ENCODE measurements at places on chromosomes 5 and 9.
A peak's percentile ranks its signal among the peaks of the same experiment; 100 is the strongest.

DNA sequence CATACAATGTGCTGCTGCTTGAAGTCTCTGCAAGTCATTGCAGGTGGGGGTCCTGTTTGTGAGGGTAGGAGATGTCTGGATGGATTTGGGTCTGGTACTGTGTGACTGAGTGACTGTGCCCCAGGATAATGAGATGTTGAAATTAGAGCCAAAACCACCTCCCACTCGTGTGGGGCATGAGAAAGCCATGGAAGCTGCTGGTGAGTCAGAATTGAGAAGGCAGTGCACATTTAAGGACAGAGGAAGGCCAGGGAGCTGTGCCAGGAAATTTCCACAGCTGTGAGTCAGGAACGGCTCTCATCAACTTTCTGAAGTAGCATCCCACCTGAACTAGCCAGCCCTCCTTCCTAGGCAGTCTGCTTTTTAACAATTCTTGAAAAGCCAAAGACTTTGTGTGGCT, 229.8 kb downstream of the DRD1 start:
- no peak for DNase-seq

- DNase-seq, result no peak
Measured at GRCh38 chr9:114017741-114018715, 60.1 kb downstream of the AMBP start.

DNA sequence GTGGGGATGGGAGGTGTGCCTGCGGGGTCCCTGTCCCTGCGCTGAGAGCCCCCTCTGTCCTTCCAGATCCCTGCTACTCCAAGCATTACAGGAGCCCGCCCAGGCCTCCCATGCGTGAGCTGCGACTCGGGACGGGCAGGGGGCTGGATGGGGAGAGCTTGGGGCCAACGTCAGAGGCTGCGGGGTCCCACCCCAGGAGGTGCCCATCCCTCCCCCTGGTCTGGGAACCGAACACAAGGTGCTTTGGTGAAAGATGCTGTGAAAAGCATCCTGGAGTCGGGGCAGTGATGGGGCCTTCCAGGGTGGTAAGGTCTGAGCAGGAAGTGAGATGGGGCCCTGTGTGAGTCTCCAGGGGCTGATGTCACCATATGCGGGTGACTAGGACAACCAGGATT, 2.7 kb downstream of the LCN9 start:
- DNase-seq, result no peak

DNA sequence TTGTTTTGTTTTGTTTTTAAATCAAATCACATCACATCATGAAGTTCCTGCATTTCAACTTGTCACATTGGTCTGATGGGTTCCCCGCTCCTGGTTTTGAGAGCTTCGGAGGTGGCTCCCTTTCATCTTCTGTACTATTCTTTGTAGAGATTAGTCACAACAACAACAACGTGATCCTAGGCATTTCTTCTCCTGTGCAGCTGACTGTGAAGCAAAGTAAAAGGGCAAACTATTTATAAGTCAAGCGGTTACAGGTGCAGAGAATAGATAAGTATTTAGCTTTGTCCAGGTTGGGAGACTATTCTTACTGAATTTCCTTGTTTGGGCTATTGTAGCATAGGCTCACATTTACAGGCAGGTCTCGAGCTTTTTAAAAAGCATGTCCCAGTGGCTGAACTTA, 197.7 kb upstream of the CDKN2B start:
- DNase-seq, result no peak

DNA sequence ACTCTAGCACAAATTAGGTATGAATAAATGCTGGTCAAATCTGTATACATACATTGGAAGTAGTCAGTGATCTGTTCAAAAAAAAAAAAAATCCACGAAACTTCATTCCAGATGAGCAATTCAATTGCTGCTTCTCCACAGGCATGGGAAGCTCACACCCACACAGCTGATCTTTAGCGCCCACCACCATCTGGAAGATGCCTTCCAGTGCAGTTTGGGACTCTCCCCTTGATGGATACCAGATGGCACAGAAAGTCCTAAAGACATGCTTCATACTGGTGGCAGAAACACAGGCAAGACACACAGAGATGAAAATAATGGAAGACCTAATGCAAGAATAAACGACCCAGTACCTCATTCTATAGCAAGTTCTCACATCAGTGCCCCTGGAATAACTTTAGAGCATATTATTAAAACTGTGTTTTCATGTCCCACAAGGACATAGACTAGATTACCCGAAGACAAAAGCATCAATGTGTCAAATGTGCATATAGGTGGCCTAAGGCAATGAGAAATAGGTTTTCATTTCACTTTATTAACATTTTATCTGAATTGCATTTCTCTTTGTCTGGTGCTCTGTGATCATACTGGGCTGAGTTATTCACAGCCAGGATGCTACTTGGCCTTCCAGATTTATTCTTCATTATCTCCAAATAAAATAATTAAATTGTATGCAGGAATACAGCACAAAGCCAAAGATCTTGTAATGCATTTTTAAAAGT, 135.4 kb upstream of the TAS2R1 start:
- no peak for DNase-seq

DNA sequence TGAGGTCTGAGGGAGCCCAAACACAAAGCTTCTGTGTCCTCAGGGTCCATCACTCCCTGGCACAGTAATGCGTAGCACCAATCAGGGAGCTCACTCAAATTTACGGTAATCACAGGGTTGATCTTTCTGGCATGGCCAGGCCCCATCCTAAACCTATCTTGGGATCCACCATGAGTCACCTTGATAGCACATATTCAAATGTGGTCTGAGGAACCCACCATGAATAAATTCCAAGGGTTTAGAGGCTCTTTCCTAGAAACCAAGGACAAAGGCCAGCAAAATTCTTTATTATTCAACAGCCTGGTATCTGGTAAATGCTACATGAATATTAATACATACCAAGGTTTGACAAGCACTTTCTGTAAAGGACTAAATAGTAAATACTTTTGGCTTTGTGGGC, 254.5 kb downstream of the TLR4 start:
- DNase-seq, result no peak

DNA sequence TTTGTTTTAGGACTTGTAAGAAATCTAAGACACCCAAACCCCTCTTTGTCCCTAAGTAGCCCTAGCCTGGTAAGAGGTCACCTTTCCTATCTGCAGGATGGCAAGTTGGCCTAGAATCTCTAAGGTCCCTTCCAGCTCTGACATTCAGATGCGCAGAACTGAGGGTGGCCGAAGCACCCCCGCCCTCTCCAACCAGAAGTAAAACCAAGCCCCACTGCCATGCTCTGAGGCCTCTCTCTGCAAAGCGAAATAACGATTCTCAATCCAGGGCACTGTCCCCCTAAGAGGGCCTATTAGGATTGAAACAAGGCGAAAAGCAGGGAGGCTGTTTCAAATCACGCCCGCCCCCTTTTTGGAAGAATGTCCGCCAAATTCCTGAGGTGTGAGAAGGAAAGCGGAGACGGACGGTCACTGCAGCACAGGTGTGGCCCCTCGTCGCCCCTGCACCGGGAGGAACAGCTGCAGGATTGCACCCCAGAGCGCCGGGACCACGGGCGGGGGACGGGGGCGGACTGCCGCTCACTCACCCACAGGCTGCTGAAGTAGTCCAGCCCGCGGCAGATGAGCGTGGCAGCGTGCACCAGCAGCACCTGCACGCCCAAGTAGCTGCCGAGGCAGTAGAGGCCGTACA, 824 bp downstream of the TMEM245 start:
- no peak for DNase-seq

GRCh38 chr5:112349371-112349770, 69.7 kb downstream of the EPB41L4A start:
- no peak for DNase-seq

DNA sequence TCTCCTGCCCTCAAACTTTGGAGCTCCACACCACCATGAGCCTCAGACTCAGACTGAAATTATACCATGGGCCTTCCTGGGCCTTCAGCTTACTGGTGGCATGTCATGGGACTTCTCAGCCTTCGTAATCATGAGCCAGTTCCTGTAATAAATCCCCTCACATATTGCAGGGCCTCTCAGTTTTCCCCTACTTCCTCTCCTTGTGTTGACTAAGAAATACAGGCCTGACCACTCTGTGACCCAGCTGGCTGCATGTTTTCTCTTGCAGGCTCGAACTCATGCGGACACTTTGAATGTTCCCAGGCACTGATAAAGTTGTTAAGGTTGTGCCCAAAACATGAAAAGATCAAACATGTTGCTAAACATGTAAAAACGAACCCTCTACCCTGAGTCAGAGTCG, 26.2 kb upstream of the SHC3 start:
- DNase-seq, result no peak

DNA sequence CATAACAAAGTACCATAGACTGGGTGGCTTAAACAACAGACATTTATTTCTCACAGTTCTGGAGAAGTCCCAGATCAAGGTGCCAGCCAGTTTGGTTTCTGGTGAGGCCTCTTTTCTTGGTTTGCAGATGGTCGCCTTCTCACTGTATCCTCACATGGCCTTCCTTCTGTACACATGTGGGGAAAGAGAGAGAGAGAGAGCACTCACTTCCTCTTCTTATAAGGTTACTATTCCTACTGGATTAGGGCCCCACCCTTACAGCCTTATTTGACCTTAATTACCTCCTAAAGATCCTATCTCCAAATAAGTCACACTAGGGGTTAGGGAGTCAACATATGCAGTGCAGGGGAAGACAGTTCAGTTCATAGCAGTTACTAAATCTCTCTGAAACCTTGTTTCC, 205.6 kb upstream of the GDNF start:
- DNase-seq, result no peak

GRCh38 chr9:129567842-129568559, 52.9 kb downstream of the C9orf50 start:
- no peak for DNase-seq

DNA sequence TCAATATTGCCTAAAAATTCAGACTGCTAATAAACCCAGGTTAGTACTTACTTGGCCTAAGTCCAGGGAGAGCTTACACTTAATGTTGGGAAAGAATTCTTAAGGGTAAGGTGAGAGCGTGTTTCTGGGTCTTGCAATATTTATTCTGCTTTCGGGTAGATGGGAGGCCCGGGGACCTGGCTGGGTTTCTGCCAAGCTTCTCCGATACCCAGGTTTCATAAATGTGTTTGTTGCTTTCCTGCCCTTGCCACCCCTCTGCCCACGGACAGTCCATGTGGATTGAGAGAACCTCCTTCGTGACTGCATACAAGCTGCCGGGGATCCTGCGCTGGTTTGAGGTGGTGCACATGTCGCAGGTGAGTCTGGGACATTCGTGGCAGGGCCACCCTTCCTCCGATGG, 48.4 kb upstream of the FOXI1 start:
- no peak for DNase-seq

DNA sequence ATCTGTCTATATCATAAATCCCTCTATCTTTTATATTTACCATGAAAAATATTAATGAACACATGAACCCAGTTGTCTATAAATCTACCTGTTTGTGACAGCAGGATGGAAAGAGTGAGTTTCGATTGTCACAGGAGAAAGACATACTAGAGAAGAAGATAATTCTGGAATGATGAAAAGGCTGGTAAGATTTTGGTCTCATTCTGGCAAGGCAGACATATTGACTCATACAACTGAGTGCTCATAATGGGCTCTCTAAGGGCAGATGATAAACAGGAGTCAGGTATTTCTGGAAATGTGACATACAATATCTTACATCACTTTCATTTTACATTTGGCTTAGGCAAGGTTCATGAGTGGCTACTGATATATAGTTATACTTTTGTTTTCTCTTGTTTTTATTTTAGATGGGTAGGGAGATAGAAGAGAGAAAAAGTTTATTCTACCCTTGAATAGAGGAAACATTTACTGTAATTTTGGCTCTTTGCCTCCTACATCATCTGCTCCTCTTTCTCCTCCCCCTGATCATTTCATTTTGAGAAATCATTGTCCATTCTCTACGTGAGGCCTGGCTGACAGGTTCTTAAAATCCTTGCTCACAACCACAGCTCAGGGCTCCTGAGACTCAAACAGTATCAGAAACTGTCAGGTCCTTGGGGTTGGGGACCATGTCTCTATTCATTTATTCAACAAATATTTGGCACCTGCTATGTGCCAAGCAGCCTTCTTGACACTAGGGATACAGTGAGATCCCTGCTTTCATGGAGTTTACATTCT, 14.4 kb downstream of the ELOVL7 start:
- DNase-seq, result peak; percentile 33

GRCh38 chr9:27572566-27572917, 739 bp downstream of the C9orf72 start:
- DNase-seq, result peak; percentile 77

- no peak for DNase-seq
Measured at GRCh38 chr9:136443087-136443486, 3.4 kb upstream of the INPP5E start.

GRCh38 chr9:127796852-127797370, 5.8 kb upstream of the FPGS start:
- no peak for DNase-seq

- no peak for DNase-seq
Measured at GRCh38 chr9:128059365-128059983, 7.6 kb downstream of the NAIF1 start.

DNA sequence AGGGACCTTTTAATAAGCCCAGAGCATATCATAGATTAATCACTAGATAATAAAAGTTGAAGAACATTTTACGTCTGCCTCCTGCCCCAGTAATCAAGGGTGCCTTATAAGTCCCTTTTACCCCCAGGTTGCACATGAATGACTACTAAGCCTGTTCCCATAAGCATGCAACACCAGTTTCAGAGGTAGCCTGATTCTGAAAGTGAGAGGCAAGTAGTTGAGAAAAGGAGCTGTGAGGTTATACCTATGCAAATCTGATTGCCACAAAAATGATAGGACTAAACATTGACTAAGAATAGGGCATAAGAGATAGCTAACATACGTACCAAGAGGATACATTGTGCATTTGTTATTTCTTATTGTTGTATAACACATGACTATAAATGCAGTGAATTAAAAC, 681.9 kb downstream of the ISL1 start:
- DNase-seq, result no peak

DNA sequence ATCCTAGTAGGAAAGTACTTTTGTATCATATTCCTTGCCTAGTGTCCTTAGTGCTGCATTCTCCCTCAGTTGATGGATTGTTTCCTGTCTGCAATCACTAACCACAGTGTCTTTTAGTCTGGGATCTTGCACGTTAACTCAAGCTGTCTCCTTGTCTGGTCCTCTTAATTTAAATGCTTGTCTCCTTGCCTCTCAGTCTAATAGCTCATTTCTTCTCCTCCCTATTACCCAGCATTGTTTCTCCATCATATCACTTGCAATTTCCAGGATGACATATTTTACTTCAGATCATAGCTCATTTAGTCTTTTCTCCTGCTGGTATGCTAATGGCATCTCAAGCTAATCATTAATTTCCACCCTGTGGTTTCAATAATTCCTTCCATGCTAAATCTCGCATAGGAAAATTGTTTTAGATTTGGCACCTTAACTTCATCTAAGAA, 2052.0 kb upstream of the C9orf72 start:
- DNase-seq, result no peak

DNA sequence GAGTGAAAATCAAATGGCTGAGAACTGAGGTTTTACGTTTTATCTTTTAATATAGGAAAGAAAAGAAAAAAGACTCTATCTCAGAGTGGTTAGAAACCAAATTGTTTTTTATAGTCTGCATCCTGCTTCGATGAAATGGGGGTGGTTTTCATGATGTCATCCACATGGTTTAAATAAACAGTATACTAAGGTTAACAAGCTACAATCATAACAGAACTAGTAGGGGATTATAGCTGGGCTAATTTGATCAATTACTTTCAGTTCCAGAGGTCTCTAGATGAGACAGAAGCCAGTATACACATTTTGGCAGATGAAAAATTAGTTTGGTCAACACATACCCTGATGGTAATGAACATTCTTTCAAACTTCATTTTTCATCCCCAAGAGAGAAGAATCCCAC, 106.3 kb upstream of the SNX2 start:
- DNase-seq, result no peak

Data from activated CD4-positive, alpha-beta T cell treated with anti-CD3 and anti-CD28 coated beads, Interleukin-2, amount 50 U/mL, for 16 hours (primary cell).